ENCODE measurements at places on chromosomes 4 and X. TPM values are rescaled to one million over a fixed set of nuclear protein-coding genes. Genes with fewer than 3 reads are reported as not detected.

SLC16A2 gene
- total RNA-seq: 7.2 TPM

HTN3 gene
- not detected for total RNA-seq

HPSE gene
- total RNA-seq: 5.5 TPM

DNA sequence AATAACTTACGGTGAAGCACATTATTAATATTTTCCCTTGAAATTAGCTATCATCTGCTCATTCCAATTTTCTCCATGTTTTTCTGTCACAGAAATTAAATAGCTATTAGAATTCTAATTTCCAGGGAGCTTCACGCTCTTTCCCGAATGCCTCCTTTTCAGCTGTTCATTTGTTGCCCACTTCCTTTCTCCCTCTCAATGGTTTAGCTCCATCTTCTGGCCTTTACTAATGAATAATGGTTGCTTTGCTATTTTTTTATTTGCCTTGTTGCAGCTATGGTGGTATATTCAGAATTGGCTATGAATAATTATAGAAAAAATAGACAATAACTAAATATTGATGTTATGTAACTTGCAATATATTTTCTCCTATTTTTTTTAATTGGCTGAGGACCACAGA is 70.5 kb downstream of the GRIA2 start:
- H3K27ac ChIP-seq: no peak overlapping the region
- no peaks in the 10 kb centered on the region for H3K4me1 ChIP-seq
- no peaks in the 10 kb centered on the region for H3K36me3 ChIP-seq
- no peak overlapping the region for H3K4me3 ChIP-seq
- no peaks in the 10 kb centered on the region for H3K27me3 ChIP-seq
- no peak for DNase-seq

DNA sequence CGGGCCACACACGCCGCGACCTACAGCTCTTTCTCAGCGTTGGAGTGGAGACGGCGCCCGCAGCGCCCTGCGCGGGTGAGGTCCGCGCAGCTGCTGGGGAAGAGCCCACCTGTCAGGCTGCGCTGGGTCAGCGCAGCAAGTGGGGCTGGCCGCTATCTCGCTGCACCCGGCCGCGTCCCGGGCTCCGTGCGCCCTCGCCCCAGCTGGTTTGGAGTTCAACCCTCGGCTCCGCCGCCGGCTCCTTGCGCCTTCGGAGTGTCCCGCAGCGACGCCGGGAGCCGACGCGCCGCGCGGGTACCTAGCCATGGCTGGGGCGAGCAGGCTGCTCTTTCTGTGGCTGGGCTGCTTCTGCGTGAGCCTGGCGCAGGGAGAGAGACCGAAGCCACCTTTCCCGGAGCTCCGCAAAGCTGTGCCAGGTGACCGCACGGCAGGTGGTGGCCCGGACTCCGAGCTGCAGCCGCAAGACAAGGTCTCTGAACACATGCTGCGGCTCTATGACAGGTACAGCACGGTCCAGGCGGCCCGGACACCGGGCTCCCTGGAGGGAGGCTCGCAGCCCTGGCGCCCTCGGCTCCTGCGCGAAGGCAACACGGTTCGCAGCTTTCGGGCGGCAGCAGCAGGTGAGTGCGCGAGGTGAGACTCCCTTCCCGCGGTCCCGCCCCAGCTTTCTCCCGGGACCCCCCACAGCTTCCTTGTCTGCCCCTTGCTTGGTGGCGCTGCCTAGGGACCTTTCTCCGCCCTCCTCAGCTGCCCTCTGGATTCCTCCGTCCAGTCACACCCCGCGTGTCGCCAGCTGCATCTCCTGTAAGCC is 678 bp downstream of the BMP3 start:
- H3K4me1 ChIP-seq: peaks cover 7% of the 10 kb centered on the region
- H3K36me3 ChIP-seq: no peaks in the 10 kb centered on the region

DNA sequence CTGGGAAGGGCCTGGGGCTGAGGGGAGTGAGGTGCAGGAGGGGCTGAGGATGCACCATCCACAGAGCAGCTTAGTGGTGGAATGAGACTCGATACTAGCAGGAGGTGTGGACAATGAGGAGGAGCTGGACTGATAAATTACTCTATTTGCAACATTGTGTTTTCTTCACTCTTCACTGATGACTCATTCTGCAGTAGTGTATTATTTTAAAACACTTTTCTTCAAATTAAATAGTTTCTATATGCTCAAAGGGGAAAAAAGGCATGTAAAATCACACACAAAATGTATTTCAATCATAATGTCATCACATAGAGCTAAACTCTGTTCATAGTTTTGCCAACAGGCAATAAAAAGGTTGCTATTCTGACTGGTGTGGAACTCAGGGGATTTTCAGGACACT is 467.0 kb upstream of the CTSO start:
- H3K4me1 ChIP-seq: no peaks in the 10 kb centered on the region
- no peaks in the 10 kb centered on the region for H3K36me3 ChIP-seq
- DNase-seq: no peak
- no peak overlapping the region for H3K27ac ChIP-seq
- H3K4me3 ChIP-seq: no peak overlapping the region
- H3K27me3 ChIP-seq: no peaks in the 10 kb centered on the region

GRCh38 chrX:19743386-19743785 is 144.0 kb downstream of the SH3KBP1 start:
- H3K27ac ChIP-seq: no peak overlapping the region
- H3K27me3 ChIP-seq: no peaks in the 10 kb centered on the region
- H3K36me3 ChIP-seq: no peaks in the 10 kb centered on the region

GRCh38 chr4:25859429-25860148 is 3.2 kb downstream of the SEL1L3 start:
- no peaks in the 10 kb centered on the region for H3K36me3 ChIP-seq
- no peaks in the 10 kb centered on the region for H3K27me3 ChIP-seq
- no peak overlapping the region for H3K4me3 ChIP-seq
- peak overlapping the region; percentile 87 for H3K27ac ChIP-seq
